NAMALWA (cell line): ENCODE measurements at places on chromosomes 2 and 18.
A peak's percentile ranks its signal among the peaks of the same experiment; 100 is the strongest.

DNA sequence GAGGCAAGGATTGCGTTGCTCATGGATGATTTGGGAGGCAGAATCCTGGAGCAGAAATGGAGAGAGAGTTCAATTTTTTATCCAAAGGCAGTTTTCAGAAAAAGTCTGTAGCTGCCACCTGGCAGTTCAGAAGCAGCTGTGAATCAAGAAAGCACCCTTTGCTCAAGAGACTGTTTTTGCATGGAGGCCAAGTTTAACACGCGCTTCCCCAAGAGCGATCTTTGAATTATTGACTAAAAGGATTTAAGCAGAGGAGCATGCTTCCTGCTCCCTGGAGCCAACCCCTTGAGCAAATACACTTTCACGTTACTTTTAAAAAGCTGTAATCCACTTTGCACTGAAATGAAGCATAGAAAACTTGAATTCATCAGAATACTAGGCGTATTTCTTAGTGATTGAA, 252.4 kb downstream of the RNF144A start:
- no peak for DNase-seq

- no peak for DNase-seq
These were observed 26.6 kb upstream of the SEH1L start for GRCh38 chr18:12921178-12921577.

- no peak for DNase-seq
These were observed 60.1 kb downstream of the POLR1A start for GRCh38 chr2:86045541-86045940.

- no peak for DNase-seq
These were observed 57.9 kb downstream of the INO80D start for GRCh38 chr2:206028101-206028500.

- DNase-seq: no peak
These were observed 212.3 kb downstream of the HDAC4 start for GRCh38 chr2:239188536-239188935.

- no peak for DNase-seq
These were observed 42.3 kb downstream of the TRABD2A start for GRCh38 chr2:84838434-84839145.

- peak; percentile 83 for DNase-seq
These were observed 46.6 kb upstream of the HNRNPA3 start for GRCh38 chr2:177165721-177166711.

DNA sequence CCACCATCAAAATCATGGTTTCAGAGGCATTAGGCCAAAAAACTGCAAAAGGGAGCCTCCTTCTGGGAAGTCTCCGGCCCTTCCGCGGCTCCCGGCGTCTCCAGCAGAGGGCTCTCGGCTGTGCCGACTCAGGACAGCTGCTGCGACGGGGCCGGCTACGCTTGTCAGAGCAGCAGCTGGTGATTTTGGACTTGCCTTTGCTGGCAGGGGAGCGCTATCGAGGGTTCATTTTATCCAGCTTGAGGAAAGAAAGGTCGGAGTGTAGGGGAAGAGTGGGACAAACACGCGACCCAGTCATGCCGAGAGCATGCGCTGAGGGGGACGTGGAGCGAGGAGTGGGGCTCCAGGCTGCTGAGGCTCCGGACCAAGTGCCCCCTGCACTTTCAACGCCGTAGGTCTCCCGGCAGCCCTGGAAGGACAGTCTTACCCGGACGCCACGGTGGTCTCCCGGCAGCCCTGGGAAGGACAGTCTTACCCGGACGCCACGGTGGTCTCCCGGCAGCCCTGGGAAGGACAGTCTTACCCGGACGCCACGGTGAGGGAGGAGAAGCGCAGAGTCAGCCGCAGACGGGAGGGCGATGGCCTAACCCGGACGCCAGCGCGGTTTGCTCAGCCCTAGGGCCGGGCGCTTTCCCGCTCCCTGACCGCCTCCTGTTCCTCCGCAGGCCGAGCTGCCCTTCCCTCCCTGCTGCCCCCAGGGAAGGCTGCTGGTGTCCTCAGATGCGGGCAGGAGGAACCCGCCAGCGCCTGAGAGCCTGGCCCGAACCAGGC, 21.7 kb downstream of the DDX18 start:
- DNase-seq: no peak

GRCh38 chr2:159936471-159936870, 125.9 kb downstream of the PLA2R1 start:
- DNase-seq: peak; percentile 29

- no peak for DNase-seq
These were observed 76.9 kb downstream of the DIS3L2 start for GRCh38 chr2:232038251-232038880.

DNA sequence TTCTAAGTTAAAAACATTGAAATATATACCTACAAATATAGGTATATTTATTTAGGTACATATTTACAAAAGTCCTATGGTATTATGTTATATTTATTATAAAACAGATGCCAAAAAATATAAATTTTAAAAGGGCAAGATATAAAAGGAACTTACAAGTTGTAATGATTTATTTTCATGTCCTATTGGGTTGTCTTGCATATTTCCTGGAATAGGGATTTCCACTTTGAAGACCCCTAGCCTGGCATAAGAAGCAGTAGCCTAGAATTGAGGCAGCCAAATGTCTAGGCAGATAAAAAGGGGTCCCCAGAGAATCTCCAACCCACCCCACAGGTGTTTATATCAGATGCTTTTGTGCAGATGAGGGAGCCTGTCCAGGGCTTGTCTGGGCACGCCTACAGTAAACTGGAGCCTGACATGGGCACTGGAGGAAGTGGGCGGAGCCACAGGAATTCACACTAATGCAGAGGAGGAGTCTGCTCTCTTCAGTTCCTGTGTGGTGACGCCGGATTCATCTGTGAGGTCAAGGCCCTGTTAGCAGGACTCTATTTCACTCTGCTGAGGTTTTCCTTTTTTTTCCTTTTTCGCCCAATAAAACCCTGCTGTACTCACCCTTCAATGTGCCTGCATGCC, 1088.9 kb upstream of the PIK3C3 start:
- peak; percentile 12 for DNase-seq

DNA sequence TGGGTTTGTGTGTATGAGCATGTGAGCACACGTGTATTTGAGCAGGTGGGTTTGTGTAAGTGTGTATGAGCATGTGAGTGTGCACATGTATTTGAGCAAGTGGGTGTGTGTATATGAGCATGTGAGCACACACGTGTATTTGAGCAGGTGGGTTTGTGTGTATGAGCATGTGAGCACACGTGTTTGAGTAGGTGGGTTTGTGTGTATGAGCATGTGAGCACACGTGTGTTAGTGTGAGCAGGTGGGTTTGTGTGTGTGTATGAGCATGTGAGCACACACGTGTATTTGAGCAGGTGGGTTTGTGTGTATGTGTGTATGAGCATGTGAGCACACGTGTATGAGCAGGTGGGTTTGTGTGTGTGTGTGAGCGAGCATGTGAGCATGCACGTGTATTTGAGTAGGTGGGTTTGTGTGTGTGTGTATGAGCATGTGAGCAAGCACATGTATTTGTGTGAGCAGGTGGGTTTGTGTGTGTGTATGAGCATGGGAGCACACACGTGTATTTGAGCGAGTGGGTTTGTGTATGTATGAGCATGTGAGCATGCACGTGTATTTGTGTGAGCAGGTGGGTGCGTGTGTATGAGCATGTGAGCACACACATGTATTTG, 169.7 kb downstream of the TWIST2 start:
- DNase-seq: no peak

DNA sequence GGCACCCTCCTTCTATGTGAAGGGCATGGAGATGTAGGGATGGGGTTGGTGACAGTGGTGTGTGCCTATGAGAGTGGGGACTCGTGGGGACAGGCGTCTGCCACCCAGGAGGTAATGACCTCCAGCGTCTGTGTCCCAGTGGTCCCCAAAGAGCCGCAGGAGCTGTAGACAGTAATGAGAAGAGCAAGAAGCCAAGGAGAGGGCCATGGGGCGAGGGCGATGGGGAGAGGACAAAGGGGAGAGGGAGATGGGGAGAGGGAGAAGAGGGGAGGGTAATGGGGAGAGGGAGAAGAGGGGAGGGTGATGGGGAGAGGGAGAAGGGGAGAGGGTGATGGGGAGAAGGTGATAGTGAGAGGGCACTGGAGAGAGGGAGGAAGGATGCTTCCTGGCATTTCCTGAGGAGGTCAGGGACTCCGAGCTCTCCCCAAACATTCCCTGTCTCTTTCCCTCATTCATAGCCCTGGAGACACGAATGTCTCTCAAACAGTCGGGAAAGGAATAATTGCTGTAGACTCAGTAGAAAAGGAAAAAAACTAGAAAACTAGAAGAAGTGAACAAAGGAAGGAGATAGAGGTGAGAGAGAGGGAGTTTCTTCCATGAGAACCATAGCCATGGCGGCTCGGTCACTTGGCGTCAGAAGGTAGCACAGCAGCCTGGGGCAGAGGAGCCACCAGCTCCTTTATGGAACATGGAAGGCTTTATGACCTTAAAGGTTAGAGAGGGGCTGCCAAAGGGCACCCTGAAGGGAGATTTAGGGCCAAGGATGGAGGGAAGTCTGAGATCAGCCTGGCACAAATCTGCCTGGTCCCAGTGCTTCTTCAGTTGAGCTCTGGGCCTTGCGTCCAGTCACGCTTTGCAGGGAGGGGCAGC, 39.5 kb downstream of the PSD4 start:
- DNase-seq: no peak

DNA sequence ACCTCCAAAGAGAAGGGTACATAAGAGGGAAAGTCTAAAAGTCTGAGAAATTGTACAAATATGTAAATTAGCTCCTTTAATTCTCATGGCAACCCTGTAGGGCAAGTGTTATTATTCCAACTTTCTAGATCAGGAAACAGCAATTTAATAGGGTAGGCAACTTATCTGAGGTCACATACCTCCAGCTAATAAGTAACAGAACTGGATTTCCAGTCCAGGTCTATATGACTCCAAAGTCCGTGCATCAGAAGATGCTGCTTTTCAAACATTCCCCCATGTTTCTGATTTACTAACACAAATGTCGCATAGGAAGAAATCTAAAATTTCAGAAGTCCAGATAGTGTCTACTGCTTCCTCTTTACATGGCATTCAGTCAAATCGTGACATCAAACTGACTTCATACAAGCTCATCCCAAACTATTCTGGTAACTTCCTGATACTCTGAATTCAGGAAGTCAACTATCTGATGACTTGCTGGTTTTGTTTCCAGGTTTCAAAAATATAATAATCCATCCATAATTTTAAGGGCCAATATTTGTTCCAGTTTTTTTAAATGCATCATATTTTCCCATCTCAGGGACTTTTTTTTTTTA, 419.3 kb upstream of the ACVR2A start:
- DNase-seq: no peak

DNA sequence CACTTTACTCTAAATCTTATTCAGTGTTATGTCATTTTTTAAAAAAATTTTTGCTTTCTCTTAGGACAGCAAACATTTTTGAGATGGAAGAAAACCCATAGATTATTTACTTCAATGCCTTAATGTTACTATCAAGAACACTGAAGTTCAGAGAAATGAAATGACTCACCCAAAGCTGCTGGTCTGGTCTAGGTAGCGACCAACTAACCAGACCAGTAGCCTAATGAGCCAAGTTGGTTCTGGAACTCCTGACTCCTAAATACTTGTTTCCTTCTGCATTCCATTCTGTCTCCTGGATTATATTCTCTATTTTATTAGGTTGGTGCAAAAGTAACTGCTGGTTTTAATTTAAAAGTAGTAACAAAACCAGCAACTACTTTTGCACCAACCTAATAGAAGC, 35.4 kb downstream of the SLC8A1 start:
- DNase-seq: no peak

- DNase-seq: peak; percentile 71
These were observed 12.0 kb upstream of the NTSR2 start for GRCh38 chr2:11681722-11682589.

DNA sequence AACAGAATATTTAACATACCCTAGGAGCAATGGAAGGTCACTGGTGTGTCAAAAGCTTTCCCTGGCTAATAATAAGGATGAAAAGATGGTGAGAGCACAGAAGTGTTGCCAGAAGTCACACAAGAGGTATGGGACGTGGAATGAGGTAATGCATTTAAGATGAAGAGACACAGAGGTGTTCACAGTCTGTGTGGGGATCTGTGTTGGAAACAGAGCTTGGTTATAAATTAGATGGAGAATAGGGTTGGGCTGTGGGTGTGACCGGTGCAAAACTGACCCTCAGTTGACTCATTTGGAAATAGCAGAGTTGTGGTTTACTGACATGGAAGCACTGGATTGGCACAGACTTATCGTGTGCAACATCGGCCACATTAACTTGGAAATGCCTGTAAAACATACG, 372.5 kb downstream of the SATB2 start:
- no peak for DNase-seq

- no peak for DNase-seq
These were observed 675 bp upstream of the MLPH start for GRCh38 chr2:237486334-237486818.

GRCh38 chr2:207142461-207142860, 23.3 kb downstream of the KLF7 start:
- no peak for DNase-seq

- no peak for DNase-seq
These were observed 119.6 kb upstream of the PTPRM start for GRCh38 chr18:7447318-7448028.

- no peak for DNase-seq
These were observed 68.1 kb upstream of the SULT1C3 start for GRCh38 chr2:108171657-108172056.

DNA sequence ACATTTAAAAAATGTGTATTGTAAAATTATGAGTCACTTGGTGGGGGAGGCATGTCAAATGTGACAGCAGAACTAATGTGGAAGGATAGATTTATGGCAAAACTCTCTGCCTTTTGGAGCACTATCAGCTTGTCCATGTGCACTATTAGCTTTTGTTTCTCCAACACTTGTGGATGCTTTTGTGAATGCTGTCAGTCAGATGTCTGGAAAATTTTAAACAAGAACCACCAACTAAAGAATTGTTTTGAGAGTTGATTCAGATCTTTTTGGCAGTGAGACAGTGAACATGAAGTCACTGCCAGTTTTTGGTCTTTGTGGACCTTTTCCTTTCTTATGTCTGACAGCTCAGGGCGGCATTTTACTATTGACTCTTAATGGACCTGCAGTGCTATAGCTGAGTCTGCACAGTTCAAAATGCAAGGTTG, 72.4 kb downstream of the KIAA1328 start:
- no peak for DNase-seq

DNA sequence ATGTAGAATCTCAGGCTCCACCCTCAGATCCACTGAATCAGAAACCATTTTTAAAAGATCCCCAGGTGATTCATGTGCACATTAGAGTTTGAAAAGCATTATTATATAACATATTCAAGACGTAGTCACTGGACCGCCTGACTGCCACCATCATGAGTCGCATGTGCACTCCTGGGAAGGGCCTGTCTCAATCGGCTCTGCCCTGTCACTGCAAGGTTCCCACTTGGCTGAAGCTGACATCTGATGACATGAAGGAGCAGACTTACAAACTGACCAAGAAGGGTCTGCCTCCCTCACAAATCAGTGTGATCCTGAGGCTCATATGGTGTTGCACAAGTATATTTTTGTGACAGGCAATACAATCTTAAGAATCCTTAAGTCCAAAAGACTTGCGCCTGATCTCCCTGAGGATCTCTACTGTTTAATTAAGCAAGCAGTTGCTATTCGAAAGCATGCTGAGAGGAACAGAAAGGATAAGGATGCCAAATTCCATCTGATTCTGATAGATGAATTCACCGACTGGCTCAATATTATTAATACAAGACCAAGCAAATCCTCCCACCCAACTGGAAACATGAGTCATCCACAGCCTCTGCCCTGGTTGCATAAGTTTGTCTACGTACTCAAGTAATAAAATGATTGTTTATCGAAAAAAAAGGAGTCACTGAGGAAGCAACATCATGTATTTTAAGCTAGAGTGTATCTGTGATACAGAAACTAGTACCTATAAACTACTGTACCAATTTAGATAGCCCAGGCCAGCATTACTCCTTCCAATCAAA, 26.2 kb downstream of the ATAD2B start:
- DNase-seq: no peak

GRCh38 chr2:74223941-74224770, 25.7 kb downstream of the MTHFD2 start:
- no peak for DNase-seq

GRCh38 chr2:138023298-138023697, 59.0 kb downstream of the HNMT start:
- DNase-seq: no peak
